ENCODE measurements at places on chromosomes 1 and 21. TPM values are rescaled to one million over a fixed set of nuclear protein-coding genes. Genes with fewer than 3 reads are reported as not detected.

CHRM3 gene
- total RNA-seq, result 44.3 TPM

AMY1A gene
- total RNA-seq, result not detected

LCE6A gene
- not detected for total RNA-seq

LCE1C gene
- not detected for total RNA-seq

NPR1 gene
- 0.46 TPM for total RNA-seq

EXOSC10 gene
- total RNA-seq, result 49.6 TPM

BSND gene
- total RNA-seq, result not detected

ATP5PO gene
- 179 TPM for total RNA-seq

NBPF10 gene
- 0.92 TPM for total RNA-seq

CYB5RL gene
- total RNA-seq, result 2.5 TPM

FBLIM1 gene
- total RNA-seq, result 13.1 TPM

VHLL gene
- 0.69 TPM for total RNA-seq

HES5 gene
- total RNA-seq, result 156 TPM

OR2G6 gene
- total RNA-seq, result not detected

RGSL1 gene
- not detected for total RNA-seq

MX1 gene
- 13.8 TPM for total RNA-seq
